Smooth muscle cell of the umbilical artery (primary cell): ENCODE measurements at places on chromosomes 2 and 18. TPM values are rescaled to one million over a fixed set of nuclear protein-coding genes. Genes with fewer than 3 reads are reported as not detected.

Gene GRP
- total RNA-seq = not detected in 2 replicates

Gene CYTIP
- total RNA-seq = 0.30 TPM in 1 of 2 replicates, not detected in the other

Gene VRK2
- total RNA-seq = 19.6 and 23.9 TPM in 2 replicates

Gene GAL3ST2
- total RNA-seq = under 0.01 and 0.74 TPM in 2 replicates

Gene ADD2
- 0.28 TPM in 1 of 2 replicates, not detected in the other for total RNA-seq

Gene NDUFS1
- total RNA-seq = 145 and 221 TPM in 2 replicates

Gene STPG4
- 0.32 and 0.89 TPM in 2 replicates for total RNA-seq

Gene PIKFYVE
- 35.9 TPM in 2 replicates for total RNA-seq
